HFFc6 (cell line): ENCODE measurements at places on chromosomes 3 and 15. TPM values are rescaled to one million over a fixed set of nuclear protein-coding genes. Genes with fewer than 3 reads are reported as not detected.
A peak's percentile ranks its signal among the peaks of the same experiment; 100 is the strongest.

GRCh38 chr3:194076475-194076874, 59.5 kb upstream of the HES1 start:
- no peaks in the 10 kb centered on the region for H3K4me1 ChIP-seq
- DNase-seq: no peak
- H3K27ac ChIP-seq: no peak overlapping the region
- H3K4me3 ChIP-seq: no peak overlapping the region

GRCh38 chr3:144915202-144915601, 943.6 kb downstream of the DIPK2A start:
- no peak overlapping the region for H3K4me3 ChIP-seq
- no peaks in the 10 kb centered on the region for H3K36me3 ChIP-seq
- no peak for DNase-seq

DNA sequence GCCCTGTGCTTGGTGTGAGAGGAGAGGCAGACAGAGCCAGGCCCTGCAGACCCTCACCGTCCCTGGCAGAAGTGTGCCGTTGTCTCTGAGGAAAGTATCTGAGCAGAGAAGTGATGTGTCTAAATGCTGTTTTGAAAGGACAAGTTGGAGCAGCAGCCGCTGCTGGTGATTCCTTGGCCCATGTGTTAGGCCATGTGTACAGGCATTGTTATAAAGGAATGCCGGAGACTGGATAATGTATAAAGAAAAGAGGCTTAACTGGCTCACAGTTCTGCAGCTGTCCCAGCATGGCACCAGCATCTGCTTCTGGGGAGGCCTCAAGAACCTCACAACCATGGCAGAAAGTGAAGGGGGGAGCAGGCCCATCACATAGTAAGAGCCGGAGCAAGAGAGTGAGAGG, 334.6 kb upstream of the ATP10A start:
- peaks cover 16% of the 10 kb centered on the region for H3K27me3 ChIP-seq
- H3K4me1 ChIP-seq: no peaks in the 10 kb centered on the region
- no peak overlapping the region for H3K27ac ChIP-seq
- no peak for DNase-seq
- H3K36me3 ChIP-seq: no peaks in the 10 kb centered on the region
- H3K4me3 ChIP-seq: no peak overlapping the region

DNA sequence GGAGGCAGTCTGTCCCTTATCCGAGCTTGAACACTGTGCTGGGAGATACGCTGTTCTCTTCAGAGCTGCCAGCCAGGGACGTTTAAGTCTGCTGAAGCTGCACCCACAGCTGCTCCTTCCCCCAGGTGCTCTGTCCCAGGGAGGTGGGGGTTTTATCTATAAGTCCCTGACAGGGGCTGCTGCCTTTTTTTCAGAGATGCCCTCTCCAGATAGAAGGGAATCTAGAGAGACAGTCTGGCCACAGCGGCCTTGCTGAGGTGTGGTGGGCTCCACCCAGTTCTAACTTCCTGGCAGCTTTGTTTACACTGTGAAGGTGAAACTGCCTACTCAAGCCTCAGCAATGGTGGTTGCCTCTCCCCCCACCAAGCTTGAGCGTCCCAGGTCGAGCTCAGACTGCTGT, 319.9 kb upstream of the GRM7 start:
- no peak overlapping the region for H3K27ac ChIP-seq
- DNase-seq: no peak
- peaks cover 7% of the 10 kb centered on the region for H3K36me3 ChIP-seq
- no peaks in the 10 kb centered on the region; the same call in 1 of the 2 replicates for H3K27me3 ChIP-seq
- no peaks in the 10 kb centered on the region for H3K4me1 ChIP-seq

DNA sequence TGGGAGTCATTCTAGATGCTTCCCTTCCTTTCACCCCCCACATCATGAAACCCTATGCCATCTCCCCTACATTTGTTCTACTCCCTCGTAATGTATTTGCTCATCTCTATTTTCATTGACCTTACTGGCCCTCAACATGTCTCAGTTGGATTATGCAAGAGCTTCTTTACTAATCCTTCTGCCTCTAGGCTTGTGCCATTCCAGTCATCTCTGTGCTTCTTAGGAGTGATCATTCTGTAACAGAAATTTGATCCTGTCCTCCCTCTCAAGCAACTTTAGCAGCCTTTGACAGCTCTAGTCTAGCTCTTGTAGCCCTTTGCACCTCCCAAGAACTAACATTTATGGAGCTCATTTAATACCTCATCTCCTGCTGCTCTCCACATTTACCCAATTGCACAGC, 64.7 kb downstream of the ISL2 start:
- no peaks in the 10 kb centered on the region for H3K36me3 ChIP-seq
- H3K4me3 ChIP-seq: no peak overlapping the region
- H3K27me3 ChIP-seq: no peaks in the 10 kb centered on the region
- peak; percentile 38 for DNase-seq
- H3K27ac ChIP-seq: no peak overlapping the region

Gene LCTL
- total RNA-seq: 0.43 to 0.75 TPM (median 0.64 TPM) in 3 replicates

Gene NME9
- not detected in 3 replicates for total RNA-seq
